ENCODE measurements at places on chromosomes 3 and 15. TPM values are rescaled to one million over a fixed set of nuclear protein-coding genes. Genes with fewer than 3 reads are reported as not detected.

GRCh38 chr3:150871192-150871591 is 34.0 kb downstream of the MINDY4B start:
- DNase-seq: peak; percentile 5

DNA sequence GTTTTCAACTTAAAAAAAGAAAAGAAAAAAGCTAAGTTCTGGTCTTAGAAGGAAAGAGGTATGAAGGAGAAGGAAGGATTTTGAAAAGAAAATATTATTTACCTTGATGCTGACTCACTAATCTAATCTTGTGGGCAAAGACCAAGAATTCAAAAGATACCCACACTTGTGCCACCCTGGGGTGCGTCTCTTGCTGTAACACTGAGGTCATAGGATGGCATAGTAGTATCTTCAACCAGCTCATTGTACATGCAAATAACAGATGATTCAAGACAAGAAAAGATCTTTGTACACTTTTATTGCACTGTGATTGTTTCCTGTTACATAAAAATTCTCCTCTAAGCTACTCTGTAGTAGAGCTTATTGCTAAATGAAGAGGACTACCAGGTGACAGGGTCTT is 17.3 kb downstream of the PLS1 start:
- DNase-seq: no peak

DNA sequence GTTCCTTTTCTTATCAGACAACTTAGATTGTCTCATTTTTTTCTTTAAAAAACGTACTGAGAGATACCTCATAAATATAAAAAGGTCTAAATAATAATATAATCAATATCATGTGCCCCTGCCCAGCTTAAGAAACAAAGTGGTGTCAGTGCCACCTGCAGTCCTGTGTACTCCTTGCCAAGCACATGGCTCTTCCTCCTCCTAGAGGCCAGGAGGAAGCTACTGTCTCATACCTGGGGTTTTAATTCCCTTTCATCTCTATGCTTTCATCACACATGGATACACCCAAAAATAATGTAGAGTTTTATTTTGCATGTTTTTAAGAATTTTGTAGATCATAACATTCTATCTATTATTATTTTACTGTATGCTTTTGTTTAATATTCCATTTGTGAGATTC is 98.6 kb upstream of the C15orf61 start:
- no peak for DNase-seq

The LOXL1 gene
- 2.2 TPM for total RNA-seq

The PCSK6 gene
- 4.0 TPM for total RNA-seq
